ENCODE measurements at places on chromosomes 12 and 14. TPM values are rescaled to one million over a fixed set of nuclear protein-coding genes. Genes with fewer than 3 reads are reported as not detected.

GRCh38 chr12:4817880-4818279 lies 91.8 kb upstream of the KCNA1 start:
- no peak for DNase-seq

DNA sequence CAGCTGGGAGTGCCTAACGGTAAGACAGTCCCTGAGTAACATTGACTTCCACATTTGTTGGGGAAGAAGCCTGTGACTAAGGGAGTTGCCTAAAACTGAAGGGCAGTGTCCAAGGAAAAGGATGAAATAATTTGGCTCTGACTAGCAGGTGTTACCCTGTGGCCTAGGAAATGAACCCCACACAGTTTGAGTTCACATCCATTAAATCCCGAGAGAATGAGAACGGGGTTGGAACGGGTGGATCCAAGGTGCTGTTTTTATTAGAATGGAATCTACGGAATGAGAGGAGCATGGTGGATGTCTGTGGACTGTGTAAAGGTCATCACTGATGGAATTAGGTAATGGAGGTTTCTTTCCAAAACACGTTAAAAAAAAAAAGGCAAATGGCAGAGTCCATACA lies 324.0 kb downstream of the MED13L start:
- DNase-seq: no peak

Gene WASHC4
- total RNA-seq: 105 TPM

Gene STYK1
- total RNA-seq: not detected

- no peak for DNase-seq
Measured at GRCh38 chr14:104445832-104446381, 133.7 kb upstream of the C14orf180 start.

Gene CRY1
- total RNA-seq: 7.1 TPM
